Chondrocyte (in vitro differentiated cells): ENCODE measurements at places on chromosomes 3 and 15. TPM values are rescaled to one million over a fixed set of nuclear protein-coding genes. Genes with fewer than 3 reads are reported as not detected.

Gene CACNA2D2
- 0.34 to 0.46 TPM (median 0.40 TPM) in 3 replicates for total RNA-seq

Gene PATL2
- total RNA-seq = not detected in 3 replicates

Gene SLC28A2
- total RNA-seq = not detected in 3 replicates

Gene CLDN11
- 0.51 to 2.5 TPM (median 0.62 TPM) in 3 replicates for total RNA-seq

Gene KNG1
- total RNA-seq = not detected in 3 replicates

Gene ADGRG7
- total RNA-seq = not detected in 3 replicates

Gene MRAS
- 64.6 to 75.8 TPM (median 68.4 TPM) in 3 replicates for total RNA-seq

Gene LYZL4
- total RNA-seq = not detected in 3 replicates

Gene SLC27A2
- total RNA-seq = not detected in 3 replicates

Gene DPPA2
- not detected in 3 replicates for total RNA-seq
